Renal cortical epithelial cell (primary cell): ENCODE measurements at places on chromosomes 11 and 22. TPM values are rescaled to one million over a fixed set of nuclear protein-coding genes. Genes with fewer than 3 reads are reported as not detected.
A peak's percentile ranks its signal among the peaks of the same experiment; 100 is the strongest.

DNA sequence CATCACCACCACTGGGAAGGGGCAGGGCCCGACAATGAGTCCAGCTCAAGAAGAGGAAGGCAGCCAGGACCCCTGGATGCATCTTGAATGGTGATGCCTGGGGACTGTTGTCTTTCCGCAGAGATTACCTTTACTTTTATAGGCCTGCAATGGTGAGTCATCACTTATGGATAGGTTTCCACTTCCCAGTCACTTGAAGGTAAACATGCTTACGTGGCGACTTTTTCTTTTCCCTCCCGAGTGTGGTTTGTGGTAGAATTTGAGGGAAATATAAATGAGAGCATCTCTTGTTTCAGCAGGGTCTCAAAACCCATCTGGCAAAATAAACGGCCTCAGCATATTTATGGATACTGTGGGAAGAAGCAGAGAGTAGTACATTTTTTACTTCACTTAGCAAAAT is at the start of gene MMP13:
Gene MMP13, minus strand, starts transcription at position 109 of the 400 bp plus-strand sequence. Its CDS starts 27 bp downstream, at position 82.
- no peak for DNase-seq

DNA sequence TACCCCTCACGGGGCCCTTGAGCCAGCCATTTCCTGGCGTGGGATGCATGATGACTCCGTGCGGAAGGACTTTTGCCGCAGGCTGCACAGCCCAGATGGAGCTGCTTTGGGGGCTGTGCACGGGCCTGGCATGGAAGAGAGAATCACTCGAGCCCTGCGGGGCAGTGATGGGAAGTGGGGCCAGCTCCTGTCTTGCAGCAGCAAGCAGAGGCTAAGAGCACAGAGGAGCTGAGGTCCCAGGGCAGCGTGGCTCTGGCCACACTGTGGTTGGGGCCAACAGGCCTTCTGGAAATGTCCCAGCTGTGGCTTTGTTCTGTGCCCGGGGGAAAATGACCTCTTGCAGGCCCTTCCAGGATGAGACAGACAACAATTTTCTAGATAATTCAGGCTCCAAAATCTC is 92.7 kb upstream of the TIMP3 start:
- no peak for DNase-seq

GRCh38 chr22:46764779-46765485 is 2.5 kb downstream of the TBC1D22A start:
- no peak for DNase-seq

- DNase-seq: no peak
Observed at GRCh38 chr11:35145271-35145670, 6.3 kb downstream of the CD44 start.

- DNase-seq: no peak
Observed at GRCh38 chr22:46791201-46791731, 28.8 kb downstream of the TBC1D22A start.

GRCh38 chr11:99739464-99740089 is 718.8 kb downstream of the CNTN5 start:
- peak; percentile 34 for DNase-seq

DNA sequence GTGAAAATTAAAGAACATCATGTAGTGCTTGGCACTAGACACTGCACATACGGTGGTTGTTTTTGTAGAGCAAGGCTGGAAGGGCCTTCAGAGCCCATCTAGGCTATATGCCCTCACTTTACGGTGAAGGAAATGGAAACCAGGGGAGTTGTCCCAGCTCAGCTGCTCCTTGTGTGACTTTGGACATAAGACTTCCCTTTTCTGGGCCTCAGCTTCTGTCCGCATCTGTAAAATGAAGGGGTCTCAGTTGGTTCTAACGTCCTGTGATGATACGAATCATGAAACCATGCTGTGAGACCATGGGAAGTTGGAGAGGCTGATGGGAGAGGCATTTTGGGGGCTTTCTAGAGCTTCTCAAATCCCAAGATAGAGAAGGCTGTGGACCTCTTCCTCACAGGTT is 4.7 kb downstream of the KCNE3 start:
- DNase-seq: no peak

DNA sequence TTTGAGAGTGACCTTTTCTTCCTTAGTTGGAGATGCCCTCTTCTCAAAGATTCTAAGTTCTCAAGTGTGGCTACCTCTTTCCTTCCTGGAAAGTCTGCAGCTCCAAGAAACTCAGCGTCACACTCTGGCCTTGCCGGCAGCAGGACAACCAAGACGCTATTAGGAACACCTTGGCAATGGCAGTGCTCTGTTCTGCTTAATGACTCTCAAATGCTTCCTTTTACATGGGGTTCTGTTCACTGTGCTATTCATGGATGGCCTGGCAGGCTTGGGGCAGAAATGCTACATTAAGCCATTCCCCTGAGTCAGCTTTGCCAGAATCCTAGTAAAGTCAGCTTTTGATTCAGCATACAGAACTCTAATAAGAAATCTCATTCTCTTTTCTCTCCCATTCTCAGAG is 25.9 kb downstream of the LARGE2 start:
- peak; percentile 78 for DNase-seq

DNA sequence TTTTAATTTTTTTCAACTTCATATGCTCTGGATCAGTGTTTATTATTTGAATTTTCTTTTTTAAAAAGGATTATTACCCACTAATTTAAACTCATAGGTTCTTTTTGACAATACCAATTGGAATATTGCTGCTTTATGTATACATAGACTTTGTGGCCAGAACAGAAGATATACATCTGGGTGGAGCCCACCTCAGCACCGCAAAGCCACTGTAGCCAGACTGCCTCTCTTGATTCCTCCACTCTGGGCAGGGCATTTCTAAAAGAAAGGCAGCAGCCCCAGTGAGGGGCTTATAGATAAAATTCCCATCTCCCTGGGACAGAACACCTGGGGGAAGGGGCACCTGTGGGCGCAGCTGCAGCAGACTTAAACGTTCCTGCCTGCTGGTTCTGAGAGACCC is 10.6 kb upstream of the C11orf58 start:
- no peak for DNase-seq

- DNase-seq: no peak
Observed at GRCh38 chr11:122220321-122220720, 104.3 kb upstream of the BLID start.

- DNase-seq: no peak
Observed at GRCh38 chr22:45908961-45909360, 68.0 kb downstream of the WNT7B start.

GRCh38 chr11:102007567-102008437 is 39.4 kb upstream of the CFAP300 start:
- DNase-seq: peak; percentile 78

OR51B4 gene
- total RNA-seq: not detected in 2 replicates

RFPL3 gene
- not detected in 2 replicates for total RNA-seq

SF3B2 gene
- total RNA-seq: 122 and 141 TPM in 2 replicates

OR51B2 gene
- not detected in 2 replicates for total RNA-seq

UBQLN3 gene
- total RNA-seq: 0.05 TPM in 1 of 2 replicates, not detected in the other

GAL3ST1 gene
- total RNA-seq: 2.6 and 6.4 TPM in 2 replicates

FLRT1 gene
- total RNA-seq: 0.05 TPM in 1 of 2 replicates, not detected in the other

FAM89B gene
- total RNA-seq: 10.1 and 14.8 TPM in 2 replicates

SLC16A8 gene
- not detected in 2 replicates for total RNA-seq

SCN2B gene
- 0.35 and 1.2 TPM in 2 replicates for total RNA-seq

OR5B3 gene
- not detected in 2 replicates for total RNA-seq
